Anterior cingulate cortex (tissue), 58 donors: ENCODE measurements at places on chromosomes 4 and X.
A peak's percentile ranks its signal among the peaks of the same experiment; 100 is the strongest.

GRCh38 chr4:21469438-21470300 is 478.9 kb downstream of the KCNIP4 start:
- DNase-seq: no peak

GRCh38 chr4:20684852-20685763 is 15.2 kb upstream of the PACRGL start:
- DNase-seq: no peak

DNA sequence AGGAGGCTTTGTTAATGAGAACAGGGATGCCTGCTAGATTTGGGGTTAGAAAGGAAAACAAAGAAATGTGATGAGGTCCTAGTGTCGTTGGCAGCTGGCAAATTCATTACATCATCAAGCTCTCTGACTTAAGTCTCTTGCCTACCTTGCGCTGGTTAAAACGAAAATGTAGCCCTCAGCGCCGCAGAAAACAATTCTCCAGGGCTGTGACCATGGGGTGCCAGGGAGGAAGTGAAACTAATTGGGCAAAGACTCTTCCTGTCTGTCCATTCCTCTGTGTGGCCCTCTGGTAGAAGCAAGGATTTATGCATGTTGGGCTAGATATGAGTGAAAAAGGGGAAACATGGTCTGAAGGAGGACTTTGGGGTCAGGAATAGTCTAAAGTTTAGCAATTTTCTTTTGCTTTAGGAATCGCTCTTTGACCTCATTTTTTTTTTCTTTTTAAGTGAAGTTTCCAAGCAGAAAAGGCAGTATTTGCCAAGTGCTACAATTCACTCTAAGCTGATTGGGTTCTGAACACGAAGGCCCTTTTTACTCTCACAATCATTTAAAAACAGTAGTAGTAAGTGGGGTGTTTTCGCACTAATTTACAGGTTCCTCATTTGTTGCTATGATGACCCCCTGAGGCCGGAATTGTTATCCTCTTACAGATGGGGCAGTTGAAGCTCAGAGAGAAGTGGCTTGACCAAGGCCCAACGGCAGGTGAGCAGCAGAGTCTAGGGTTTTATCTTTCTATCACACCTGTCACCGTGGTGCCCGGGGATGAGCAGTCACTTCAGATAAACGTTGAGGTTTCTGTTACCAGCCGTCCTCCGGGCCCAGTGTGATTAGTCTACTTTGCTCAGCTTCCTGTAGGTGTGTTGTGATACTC is 27.3 kb upstream of the CHRNA9 start:
- DNase-seq: no peak

DNA sequence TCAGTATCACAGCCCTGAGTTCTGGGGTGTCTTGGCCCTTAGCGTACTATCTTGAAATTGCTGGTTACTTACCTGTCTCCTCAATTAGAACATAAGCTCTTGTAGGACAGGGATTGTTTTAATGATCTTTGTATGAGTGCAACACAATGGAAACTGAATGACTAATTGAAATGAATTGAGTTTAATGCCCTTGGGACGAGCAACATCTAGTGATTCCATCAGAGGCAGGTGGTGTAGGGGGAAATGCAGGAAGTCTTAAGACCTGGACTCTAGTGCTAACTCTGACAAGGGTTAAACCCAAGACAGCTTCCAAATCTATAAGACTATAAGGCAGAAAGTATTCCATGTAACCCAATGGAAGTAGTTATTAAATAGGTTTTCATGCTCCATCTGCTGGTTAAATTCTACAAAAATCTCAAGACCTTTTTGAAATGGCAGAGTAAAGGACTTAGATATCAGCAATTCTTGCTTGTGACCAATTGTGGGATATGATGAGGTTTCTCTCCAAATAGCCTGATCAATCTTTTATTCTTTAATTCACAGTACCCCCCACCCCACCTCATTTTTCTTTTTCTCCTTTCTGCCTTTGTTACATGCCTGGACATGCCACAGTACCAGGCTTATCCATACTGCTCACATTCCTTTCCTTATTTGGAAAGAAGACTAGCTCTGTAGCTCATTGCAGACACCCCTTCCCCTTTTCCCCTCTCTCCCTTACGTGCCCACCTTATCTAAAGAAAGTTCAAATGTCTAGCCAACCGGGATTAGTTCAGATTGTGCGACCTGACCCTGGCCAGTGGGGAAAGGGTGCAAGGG is 340.8 kb downstream of the PAPSS1 start:
- DNase-seq: no peak

DNA sequence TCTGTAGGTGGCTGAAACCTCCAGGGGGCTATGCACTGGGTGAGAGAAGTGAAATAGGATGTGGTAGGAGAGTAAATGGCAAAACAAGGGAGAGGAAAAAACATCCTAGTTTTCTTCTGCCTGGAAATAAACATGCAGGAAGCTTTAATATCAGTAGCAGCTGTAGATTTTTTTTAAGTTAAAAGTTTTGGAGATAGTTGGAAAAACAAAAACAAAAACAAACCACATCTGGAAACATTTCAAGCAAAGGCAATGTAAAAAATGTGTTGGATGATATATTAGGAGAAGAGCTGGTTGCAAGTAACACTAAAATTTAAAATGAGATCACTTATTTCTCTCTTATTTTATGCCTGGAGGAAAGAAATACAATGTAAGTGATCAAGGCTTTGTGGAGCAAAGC is 388.0 kb downstream of the SPRY1 start:
- DNase-seq: no peak

DNA sequence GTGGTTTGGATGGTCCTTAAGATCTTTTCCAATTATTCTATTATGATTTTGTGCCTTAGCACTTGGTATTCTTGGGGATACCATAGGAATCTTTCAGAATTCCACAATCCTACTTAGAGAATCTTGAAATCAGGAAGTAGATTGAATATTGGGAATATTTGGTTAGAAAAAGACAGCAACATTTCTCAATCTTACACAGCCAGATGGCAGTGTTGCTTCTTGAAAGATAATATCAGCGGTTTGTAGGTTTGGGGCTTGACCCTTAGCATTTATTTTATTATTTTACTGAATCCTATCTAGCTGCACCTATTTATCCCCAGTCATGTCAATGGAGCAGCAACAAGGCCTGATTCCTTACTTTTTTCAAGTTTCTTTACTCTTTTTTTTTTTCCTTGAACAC is 28.6 kb downstream of the MAGEB1 start:
- DNase-seq: no peak

DNA sequence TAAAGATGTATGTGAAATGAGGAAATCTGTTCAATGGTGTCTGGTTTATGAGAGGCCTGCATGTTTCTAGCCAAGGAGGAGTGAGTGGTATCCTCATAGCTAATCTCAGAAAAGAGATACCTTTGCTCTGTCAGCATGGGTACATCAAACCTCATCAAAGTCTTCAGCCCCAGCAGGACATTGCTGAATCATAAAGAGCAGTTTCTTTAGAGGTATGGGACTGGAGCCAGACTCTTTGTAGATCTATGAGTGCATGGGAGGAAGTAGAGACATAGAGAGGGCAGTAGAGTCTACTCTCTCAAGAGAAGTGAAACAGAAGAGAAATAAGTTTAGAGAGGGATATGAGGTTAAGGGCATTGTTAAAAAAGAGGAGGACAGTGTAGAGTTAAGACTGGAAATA is 1950.9 kb downstream of the ARAP2 start:
- no peak for DNase-seq

GRCh38 chrX:70592091-70592490 is 147.5 kb downstream of the DLG3 start:
- DNase-seq: no peak

DNA sequence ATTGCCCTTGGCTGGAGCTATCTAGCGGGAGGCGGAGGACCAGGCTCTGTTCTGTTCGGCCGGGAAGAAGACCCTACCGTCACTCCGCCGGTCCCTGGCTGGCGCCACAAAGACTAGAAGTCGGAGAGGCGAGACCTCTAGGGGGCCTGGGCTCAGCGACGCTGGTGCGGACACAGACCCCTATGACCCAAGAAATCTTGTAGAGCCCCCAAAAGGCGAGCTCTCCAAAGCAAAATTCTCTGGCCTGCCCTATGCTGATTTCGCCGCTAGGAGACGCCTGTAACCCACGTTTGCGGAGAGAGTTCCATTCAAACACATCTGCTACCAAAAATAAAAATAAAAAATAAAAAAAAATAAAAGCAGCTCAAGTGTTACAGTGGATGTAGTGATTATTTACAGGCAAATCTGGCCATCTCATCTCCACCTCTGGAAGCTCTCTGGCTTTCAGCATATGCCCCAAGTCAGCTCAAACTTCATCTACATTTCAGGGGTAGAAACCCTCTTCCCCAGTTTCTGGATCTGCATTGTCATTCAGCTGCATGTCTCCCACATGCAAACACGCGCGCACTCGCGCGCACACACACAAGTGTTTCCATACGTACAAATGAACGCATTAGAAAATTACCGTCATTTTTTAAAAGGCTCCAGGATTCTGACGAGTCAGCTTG is 2.4 kb upstream of the PCDH10 start:
- DNase-seq: peak; percentile 65
